Kidney (tissue), 22 donors: ENCODE measurements at places on chromosomes 5 and 9.

DNA sequence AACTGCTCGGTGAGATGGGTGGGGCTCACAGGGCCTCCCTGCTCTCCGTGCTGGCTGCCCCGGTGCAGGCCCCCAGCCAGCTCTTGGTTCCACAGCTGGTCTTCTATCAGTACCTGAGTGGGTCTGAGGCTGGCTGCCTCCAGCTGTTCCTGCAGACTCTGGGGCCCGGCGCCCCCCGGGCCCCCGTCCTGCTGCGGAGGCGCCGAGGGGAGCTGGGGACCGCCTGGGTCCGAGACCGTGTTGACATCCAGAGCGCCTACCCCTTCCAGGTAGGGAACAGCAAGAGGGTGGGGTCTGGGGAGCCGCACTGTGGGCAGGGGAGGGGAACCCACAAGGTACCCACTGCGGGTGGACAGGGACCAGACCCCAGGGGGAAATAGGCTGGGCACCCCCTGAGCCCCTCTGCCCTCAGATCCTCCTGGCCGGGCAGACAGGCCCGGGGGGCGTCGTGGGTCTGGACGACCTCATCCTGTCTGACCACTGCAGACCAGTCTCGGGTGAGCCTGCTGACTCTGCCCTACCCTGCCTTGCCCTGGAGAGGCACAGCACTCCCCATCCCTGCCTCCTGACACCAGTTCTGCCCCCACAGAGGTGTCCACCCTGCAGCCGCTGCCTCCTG lies 2.8 kb downstream of the MAMDC4 start:
- DNase-seq, result peak; percentile 45
- no peak overlapping the region for H3K27ac ChIP-seq
- no peaks in the 10 kb centered on the region for H3K36me3 ChIP-seq
- peaks cover 24% of the 10 kb centered on the region for H3K4me1 ChIP-seq
- no peaks in the 10 kb centered on the region for H3K27me3 ChIP-seq

DNA sequence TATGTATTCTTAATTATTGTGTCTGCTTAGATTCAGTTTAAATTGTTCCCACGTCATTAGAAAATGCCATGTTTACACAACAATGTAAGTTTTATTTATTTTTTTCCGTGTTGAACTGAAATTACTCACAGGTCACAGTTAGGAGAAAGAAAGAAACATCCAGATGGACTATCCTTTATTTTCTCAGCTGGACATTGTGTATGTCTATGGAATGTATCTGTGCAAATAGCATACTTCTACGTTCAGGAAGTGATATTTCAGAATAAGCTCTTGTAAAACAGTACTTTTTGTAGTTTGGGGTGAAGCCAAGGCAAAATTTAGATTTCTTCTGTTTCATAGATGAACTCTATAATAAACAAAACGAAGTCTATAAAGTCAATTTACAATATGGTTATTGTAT lies 249.0 kb upstream of the ZNF608 start:
- no peaks in the 10 kb centered on the region for H3K4me1 ChIP-seq
- H3K27ac ChIP-seq, result no peak overlapping the region
- H3K4me3 ChIP-seq, result no peak overlapping the region
- DNase-seq, result no peak
- H3K36me3 ChIP-seq, result no peaks in the 10 kb centered on the region
- no peaks in the 10 kb centered on the region for H3K27me3 ChIP-seq

DNA sequence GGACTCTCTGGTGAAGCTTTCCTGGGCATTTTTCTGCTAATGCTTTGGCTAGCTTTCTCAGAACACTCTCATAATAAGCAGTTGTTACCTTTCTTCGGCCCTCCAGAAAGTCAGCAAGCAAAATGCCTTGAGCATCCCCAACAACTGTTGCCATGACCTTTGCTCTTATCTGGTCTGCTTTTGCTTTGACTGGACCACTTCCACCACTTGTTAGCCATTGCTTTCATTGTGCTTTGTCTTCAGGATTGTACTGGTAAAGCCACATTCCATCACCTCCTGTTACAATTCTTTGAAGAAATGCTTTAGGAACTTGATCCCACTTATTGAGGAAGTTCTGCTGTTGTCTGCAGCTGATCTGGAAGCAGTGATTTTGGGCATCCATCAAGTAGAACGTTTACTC lies 35.7 kb downstream of the RAD50 start:
- peaks cover 2% of the 10 kb centered on the region for H3K36me3 ChIP-seq
- no peaks in the 10 kb centered on the region for H3K4me1 ChIP-seq
- no peak overlapping the region for H3K27ac ChIP-seq
- H3K4me3 ChIP-seq, result no peak overlapping the region
- no peaks in the 10 kb centered on the region for H3K27me3 ChIP-seq
- DNase-seq, result no peak

- no peaks in the 10 kb centered on the region for H3K4me1 ChIP-seq
- no peak overlapping the region for H3K27ac ChIP-seq
- no peak overlapping the region for H3K4me3 ChIP-seq
- H3K36me3 ChIP-seq, result no peaks in the 10 kb centered on the region
These were observed 18.5 kb downstream of the LHX3 start for GRCh38 chr9:136186386-136186785.

DNA sequence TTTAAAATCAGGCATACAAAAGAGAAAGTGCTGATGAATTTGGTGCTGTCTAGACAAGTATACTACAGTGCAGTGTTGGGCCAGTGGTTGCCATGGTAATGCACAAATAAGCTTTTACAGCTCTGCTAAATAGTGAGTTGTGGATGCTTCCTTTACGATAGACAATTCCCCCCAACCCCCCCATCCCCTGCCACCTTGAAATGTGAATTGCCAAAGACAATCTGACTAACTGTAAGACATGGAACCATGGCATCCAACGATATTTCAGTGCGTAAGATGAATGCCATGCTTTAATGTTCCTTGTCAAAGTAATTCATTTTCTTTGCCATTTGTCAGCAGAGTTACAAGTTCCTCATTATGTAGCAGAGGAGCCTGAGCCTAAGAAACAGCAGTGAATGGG lies 91.5 kb upstream of the NREP start:
- no peak overlapping the region for H3K27ac ChIP-seq
- H3K27me3 ChIP-seq, result no peaks in the 10 kb centered on the region
- H3K4me1 ChIP-seq, result no peaks in the 10 kb centered on the region
- no peaks in the 10 kb centered on the region for H3K36me3 ChIP-seq
- H3K4me3 ChIP-seq, result no peak overlapping the region
- peak; percentile 73 for DNase-seq
